Uterus (tissue), 4 donors: ENCODE measurements at places on chromosomes 1 and 21. TPM values are rescaled to one million over a fixed set of nuclear protein-coding genes. Genes with fewer than 3 reads are reported as not detected.

DNA sequence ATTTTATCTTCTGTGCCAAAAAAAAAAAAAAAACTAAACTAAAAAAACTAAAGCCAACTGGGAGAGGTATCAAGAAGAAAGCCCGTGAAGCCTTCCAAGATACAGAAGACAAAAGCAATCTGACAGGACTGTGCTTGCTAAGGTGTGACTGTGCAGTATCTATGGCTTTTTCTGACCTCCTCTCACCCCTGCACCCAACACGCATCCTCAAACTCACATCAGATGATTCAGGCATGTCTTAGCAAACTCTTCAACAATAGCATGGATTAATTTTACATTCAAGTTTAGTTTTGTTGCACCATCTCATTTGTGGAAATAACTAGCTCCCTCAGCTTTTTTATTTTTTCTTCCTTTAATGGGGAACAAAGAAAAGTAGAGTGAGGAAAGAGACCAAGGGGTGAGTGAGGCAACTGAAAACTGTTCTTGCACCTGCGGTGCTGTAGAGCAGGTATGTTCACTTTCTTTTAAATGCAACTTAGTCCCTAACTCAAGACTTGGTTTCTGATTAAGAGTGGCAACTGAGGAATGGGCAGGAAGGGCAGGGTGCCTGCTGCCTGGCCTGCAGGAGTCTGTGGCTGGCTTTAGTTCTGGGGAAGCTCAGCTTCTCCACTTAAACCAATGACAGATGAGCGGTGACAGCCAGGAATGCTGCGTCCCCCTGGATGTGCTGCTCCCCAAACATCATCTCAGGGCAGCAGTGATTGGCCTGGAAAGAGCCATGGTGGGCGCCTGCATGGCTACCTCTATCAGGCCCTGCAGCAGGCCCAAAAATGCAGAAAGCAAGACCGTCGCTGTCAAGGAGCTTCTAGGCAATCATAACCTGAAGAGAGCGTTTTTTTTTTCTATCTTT, 71.3 kb upstream of the LRRC8B start:
- no peak for DNase-seq

- no peak for DNase-seq
Observed at GRCh38 chr1:208223136-208223535, 21.0 kb downstream of the PLXNA2 start.

- no peak for DNase-seq
Observed at GRCh38 chr1:11027316-11027715, 14.9 kb downstream of the TARDBP start.

The HCRTR1 gene
- not detected for total RNA-seq

The RIPK4 gene
- 0.29 TPM for total RNA-seq

The RGSL1 gene
- total RNA-seq: not detected

The CD5L gene
- total RNA-seq: not detected
